Stimulated activated CD8-positive, alpha-beta memory T cell treated with anti-CD3 and anti-CD28 coated beads, Interleukin-2, amount 100 ng/mL, for 1 hour (primary cell): ENCODE measurements at places on chromosomes 13 and 19.

GRCh38 chr19:33621065-33621785, 528 bp upstream of the CHST8 start:
- DNase-seq: no peak

GRCh38 chr19:43626838-43627237, 7.4 kb upstream of the ZNF428 start:
- DNase-seq: no peak

DNA sequence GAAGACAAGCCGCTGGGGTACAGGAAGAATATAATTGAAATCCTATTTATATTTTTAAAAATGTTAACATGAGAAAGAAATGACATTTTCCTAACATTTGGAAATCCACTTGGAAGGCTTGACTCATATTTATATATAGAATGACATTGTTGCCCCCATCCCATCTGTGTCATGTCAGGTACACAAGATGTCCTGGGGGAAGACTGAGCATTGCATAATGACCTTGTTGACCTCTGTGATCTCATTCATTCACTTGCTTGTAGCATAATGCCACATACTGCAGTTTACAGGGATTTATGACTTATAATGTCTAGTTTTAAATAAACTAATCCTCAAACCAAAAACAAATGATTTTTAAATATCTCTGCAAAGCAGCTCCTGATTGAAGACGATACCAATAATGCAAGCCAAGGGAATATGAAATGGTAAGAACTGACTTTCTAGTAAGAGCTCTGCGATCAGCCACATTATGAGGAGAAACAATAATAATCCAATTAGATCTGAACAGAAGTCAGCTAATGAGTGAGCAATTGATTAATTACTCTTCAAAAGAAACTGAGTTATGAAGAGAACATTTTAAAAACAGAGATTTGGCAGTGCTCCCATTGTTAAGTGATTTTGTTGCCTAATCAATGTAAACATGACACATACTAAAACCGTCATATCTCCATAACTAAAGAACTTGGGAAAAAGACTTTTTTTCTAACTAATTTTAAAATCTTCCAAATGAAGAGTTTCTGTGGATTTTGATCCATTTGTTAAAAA, 21.2 kb upstream of the VWA8 start:
- no peak for DNase-seq

- DNase-seq: no peak
These were observed 52.0 kb upstream of the C13orf46 start for GRCh38 chr13:114025714-114026431.

DNA sequence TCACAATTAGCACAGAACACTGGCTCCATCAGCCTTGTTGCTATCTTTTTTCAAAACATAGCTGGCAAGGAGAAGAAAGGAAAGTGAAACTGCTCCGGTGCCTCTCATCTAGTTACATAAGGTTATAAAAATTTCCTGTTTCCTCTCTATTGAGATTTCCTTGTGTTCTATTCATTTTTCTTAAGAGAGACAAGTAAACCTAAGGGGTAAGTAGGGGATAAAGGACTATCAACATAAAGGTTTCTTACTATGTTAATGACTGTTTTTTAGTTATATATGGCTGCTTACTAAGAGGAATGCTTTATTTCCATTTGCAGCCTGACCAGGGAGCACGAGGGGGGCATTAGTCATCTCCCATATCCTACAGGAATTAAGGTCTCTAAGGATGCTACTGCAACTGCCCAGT, 73.2 kb upstream of the MLNR start:
- DNase-seq: no peak

DNA sequence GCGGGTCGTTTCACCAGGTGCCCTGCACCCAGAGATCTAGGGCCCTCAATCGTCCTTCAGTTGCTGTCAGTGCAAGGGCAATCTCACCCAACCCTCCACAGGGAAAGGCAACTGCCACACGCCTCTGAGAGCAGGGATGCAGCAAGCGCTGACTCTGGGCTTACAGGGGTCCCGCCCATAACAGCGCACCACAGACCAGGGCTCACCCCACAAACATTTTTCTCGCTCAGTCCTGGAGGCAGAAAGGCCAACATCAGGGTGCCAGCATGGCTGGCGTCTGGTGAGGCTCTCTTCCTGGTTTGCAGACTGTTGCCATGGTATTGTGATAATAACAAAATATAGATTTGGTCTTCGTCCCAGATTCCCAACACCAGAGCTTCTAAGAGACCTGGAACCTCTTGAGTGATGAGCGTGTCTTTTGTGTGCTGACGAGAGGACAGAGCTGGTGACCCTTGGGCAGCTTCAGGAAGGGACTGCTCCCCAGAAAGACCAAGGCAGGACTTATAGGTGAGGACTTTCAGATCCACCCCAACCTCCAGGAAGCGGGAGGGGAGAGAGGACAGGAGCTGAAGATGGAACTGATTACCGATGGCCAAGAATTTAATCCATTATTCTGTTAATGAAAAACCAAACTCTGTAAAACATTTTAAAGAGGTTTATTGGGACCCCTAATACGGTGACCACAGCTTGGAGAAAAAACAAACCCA, 51.3 kb downstream of the C13orf46 start:
- no peak for DNase-seq

DNA sequence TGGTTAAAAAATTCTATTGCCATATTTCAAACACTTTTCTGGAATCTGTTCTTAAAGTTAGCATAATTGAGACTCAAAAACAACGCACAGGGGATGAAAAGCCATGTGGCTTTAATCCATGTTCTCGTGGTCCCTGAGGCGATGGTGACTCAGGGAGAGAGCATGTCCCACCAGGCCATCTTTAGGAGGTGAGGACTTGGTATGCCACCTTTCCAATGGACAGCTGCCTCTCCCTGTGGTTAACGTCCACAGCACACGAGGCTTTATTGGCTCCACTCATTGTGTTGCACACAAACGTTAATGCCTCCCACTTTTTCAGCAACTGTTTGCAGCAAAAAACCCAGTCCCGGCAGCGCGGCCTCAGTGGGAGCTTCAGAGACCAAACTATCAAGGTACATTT, 51.4 kb downstream of the EFNB2 start:
- no peak for DNase-seq

GRCh38 chr13:19632915-19633478, 462 bp upstream of the MPHOSPH8 start:
- DNase-seq: no peak

- DNase-seq: no peak
These were observed 28.9 kb downstream of the HPN start for GRCh38 chr19:35070471-35070870.

GRCh38 chr13:39729156-39729555, 73.7 kb downstream of the COG6 start:
- no peak for DNase-seq

DNA sequence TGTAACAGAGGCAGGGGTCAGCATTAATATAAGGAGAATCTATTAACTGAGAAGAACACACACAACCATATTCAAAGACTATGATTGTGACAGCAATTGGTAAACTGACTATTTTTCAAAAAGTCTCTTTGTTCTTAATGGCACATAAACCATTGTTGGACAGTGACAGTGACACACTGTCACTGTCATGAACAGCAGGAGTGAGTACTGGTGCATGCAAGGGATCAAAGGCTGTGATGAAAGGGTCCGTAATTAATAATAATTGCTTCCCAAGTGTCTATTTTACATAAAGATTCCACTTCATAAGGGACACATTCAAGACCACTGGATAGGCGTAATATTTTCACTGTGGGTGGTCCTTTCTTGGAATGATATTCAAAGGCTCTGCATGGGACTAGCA, 50.7 kb downstream of the LHFPL6 start:
- DNase-seq: no peak

GRCh38 chr13:95235199-95235756, 66.0 kb downstream of the ABCC4 start:
- no peak for DNase-seq

GRCh38 chr19:15390814-15391213, 11.2 kb upstream of the AKAP8 start:
- DNase-seq: no peak

GRCh38 chr19:7850000-7850813, 20.2 kb downstream of the EVI5L start:
- DNase-seq: no peak

DNA sequence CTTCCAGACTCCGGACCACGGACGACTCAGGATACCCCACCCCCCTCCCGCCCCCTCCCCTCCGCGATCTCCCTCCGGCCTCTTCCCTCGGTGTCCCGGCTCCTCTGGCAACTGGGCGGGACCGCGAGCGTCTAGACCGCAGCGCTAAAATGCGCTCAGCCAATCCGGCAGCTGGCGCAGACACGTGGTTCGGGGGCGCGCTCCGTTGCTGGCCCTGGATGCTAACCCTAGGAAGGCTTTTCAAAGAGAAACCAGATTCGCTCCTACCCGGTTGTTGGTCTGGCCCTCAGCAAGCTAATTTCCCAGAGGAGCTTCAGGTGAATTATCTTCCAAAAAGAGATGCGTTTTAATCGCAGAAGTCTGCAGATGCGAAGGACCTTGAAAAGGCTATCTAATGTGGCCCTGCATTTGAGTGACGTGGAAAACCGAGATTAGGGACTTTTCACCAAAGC, at the start of gene DZIP1:
TSS of gene DZIP1 (minus strand) at position 106 of the 452 bp plus-strand sequence. CDS start 2,677 bp downstream, outside the sequence.
- DNase-seq: no peak

GRCh38 chr19:15194938-15195337, 5.9 kb downstream of the NOTCH3 start:
- no peak for DNase-seq

- DNase-seq: no peak
These were observed 50.5 kb downstream of the RFC3 start for GRCh38 chr13:33868343-33868994.

- DNase-seq: no peak
These were observed 1479.2 kb downstream of the SLITRK5 start for GRCh38 chr13:89150362-89150761.

- DNase-seq: no peak
These were observed 10.8 kb downstream of the JOSD2 start for GRCh38 chr19:50500060-50500752.

DNA sequence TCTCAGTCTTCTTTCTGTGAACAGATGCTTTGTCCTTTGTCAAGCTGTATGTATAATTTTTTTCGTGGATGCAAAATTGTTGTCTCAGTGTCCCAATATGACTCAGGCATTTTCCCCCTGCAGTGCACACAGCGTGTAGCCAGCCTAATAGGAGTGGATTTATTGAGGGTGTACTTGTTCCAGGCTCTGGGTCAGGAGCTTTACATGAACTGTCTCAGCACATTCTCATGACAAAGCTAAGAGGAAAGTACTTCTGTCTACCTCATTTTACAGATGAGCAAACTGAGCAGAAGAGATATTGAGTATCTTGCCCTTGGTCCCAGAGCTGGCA, 50.8 kb downstream of the STK24 start:
- DNase-seq: no peak

- DNase-seq: no peak
These were observed 278.7 kb downstream of the PCDH9 start for GRCh38 chr13:66951426-66951825.

DNA sequence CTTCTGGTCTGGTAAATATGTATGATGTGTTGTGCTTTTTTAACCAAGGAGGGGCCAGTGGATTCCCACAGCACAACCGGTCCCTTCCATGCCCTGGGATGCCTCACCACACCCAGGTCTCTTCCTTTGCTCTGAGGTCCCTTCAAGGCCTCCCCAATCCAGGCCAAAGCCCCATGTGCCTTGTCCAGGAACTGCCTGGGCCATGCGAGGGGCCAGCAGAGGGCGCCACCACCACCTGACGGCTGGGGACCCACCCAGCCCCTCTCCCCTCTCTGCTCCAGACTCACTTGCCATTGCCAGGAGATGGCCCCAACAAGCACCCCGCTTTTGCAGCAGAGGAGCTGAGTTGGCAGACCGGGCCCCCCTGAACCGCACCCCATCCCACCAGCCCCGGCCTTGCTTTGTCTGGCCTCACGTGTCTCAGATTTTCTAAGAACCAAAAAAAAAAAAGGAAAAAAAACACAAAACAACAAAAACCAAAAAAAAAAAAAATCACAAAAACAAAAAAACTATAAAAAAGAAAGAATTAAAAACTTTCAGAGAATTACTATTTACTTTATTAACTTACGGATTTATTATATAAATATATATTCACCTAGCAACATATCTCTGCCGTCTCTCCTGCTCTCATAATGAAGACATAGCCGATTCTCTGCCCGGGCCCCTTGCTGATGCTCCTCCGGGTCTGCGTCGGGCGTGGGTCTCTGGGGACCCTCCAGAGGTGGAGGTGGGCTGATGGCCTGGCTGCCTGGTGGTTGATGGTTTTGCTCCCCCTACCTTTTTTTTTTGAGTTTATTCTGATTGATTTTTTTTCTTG, 14.4 kb downstream of the CAPN12 start:
- DNase-seq: peak; percentile 56

DNA sequence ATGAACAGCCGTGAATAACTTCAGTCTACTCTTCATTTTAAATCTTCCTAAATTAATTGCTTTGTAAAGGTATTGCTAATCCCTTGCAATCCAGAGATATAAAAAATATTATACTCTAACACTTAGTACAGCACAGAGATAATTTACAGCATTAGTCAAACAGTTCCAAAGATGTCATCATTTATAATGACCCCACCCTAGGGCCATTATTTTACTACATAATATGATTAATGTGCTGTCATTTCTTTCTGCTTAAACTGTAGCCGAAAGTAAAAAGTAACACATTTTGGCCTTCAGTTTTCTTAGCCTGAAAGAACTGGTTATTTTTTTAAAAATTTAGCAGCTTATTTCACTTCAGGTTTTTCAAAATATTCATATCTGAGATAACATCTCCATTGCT, 256.3 kb upstream of the RFC3 start:
- DNase-seq: no peak

GRCh38 chr13:99087954-99088491, 110.2 kb upstream of the DOCK9 start:
- DNase-seq: no peak

- no peak for DNase-seq
These were observed 6.1 kb downstream of the FIZ1 start for GRCh38 chr19:55593096-55593772.

- DNase-seq: peak; percentile 24
These were observed 9.4 kb downstream of the SIRT6 start for GRCh38 chr19:4172861-4173473.

GRCh38 chr19:6003976-6004375, 26.0 kb upstream of the RANBP3 start:
- no peak for DNase-seq

DNA sequence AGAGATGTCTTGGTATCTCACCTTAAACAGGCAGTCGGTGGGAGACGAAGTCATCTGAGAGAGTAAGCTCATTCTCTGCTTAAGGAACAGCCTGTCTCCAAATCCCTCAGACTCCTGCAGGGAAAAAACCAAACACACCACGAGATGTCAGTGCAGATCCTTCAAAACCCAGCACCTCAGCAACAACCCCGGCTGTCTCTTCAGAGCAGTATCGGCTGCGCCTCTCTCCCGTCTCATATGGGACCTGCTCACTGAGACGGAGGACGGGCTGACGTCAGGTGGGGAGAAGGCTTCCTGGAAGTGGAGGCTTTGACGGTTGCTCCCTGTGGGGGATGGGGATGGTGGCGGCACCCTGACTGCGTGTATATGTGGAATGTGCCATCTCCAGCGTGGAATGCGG, 43.6 kb downstream of the ANKRD27 start:
- no peak for DNase-seq

- peak; percentile 70 for DNase-seq
These were observed 3.7 kb downstream of the ANGPTL8 start for GRCh38 chr19:11242864-11243797.
